ENCODE measurements at places on chromosomes 4 and X. TPM values are rescaled to one million over a fixed set of nuclear protein-coding genes. Genes with fewer than 3 reads are reported as not detected.

POLN gene
- total RNA-seq = 7.3 TPM

SORCS2 gene
- total RNA-seq = not detected

XG gene
- total RNA-seq = not detected

ZNF718 gene
- total RNA-seq = 8.9 TPM

ATP8A1 gene
- 45.7 TPM for total RNA-seq

MXRA5 gene
- not detected for total RNA-seq

DNA sequence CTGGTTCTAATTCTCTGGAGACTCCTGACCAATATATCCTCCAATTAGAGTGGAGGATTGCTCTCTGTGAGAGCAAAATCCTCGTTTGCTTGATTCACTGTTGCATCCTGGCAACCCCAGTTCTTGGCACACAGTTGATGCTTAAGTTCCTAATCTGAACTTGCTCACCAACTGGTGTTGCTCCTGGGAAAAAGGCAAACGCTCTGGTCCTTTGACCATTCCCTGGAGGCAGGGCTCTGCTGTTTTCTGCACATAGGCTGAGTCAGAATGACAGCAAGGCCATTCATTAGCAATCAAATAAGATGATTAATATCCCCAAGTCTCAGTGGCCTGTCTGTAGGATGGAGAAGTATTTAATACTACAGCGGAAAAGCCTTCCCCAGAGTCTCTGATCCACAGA lies 172.7 kb upstream of the TBC1D9 start:
- no peak for DNase-seq

- no peak for DNase-seq
These were observed 202.4 kb upstream of the ZIC3 start for GRCh38 chrX:137363559-137363958.

- no peak for DNase-seq
These were observed 30.3 kb upstream of the GLRB start for GRCh38 chr4:157045507-157046127.

DNA sequence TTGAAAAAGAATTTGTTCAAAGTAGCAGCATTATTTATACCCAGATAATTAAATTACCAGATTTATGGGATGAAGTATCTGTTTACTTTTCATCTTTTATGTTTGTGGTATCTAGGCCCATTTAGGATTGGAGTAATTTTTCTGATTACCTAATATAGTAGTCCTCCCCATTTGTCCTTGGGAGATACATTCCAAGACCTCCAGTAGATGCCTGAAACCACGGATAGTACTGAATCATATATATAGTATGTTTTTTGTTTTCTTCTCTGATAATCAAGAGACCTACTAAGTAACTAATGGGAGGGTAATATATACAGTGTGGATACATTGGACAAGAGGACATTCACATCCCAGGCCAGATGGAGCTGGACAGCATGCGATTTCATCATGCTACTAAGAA lies 30.7 kb upstream of the PTPN13 start:
- DNase-seq = no peak

DNA sequence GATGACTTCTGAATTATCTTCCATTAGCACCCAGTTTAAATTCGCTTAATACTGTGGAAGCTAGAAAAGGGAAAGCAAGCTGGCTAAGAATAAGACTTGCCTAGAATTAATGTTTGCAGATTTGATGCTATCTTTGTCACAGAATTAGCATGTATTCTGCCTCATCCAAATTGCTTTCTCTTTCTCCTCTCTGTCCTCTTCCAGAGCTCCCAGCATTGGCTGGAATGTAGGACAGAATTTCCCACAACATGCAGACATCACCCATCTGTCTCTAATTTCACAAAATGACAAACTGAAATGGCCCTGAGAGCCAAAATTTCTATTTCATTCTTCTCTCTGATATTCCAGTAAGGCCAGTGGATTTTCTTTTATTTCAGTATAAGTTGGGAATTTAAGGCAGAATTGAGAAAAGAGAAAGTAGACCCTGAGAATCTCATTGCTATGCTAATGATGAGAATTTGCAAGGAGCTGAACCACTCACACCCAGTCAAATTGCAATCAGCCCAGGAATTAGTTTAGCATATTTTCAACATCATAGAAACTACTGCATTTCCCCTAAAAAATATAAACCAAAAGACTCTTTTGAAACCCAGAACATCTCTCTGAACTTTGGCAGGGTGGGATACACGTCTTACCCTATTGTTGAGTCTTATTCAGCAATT lies 188.8 kb downstream of the RCHY1 start:
- no peak for DNase-seq

DNA sequence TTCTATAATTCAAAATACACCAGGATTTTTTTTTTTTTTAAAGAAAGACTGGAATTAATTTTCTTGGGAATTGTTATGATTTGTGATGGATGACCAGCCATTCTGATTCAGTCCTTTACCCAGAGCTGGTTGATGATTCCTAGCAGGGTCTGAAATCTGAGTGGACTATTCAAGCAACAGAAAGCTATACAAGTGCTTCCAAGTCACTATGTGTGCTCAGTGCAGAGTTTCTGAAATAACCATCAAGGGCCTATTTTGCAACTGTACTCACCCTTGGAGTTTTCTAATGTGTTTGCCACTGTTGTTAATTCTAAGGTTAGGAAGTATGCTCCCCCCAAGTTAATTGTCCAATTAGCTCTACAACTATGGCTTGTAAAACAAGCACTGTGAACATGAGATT lies 137.7 kb upstream of the RAPGEF2 start:
- DNase-seq = no peak

DNA sequence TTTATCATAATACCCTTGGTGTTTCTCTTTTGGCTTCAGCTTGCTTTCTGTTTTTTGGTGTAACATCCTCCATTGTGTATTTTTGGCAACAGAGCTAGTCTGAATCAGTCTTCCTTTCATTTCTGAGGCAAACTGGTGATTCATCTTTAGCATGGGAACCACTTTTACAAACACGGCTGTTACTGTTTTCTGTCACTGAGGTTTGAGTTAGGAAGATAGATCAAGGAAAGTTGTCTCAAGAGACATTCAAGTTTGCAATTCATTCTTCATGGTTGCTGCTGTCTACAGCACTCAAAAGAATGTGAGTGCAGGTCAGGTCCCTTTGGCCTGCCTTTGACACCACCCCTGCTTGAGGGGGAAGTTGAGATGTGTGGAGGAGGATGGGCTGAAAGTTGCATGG lies 36.3 kb downstream of the IL21 start:
- DNase-seq = peak; percentile 23

GRCh38 chrX:39431893-39432292 lies 630.6 kb downstream of the MID1IP1 start:
- DNase-seq = no peak

DNA sequence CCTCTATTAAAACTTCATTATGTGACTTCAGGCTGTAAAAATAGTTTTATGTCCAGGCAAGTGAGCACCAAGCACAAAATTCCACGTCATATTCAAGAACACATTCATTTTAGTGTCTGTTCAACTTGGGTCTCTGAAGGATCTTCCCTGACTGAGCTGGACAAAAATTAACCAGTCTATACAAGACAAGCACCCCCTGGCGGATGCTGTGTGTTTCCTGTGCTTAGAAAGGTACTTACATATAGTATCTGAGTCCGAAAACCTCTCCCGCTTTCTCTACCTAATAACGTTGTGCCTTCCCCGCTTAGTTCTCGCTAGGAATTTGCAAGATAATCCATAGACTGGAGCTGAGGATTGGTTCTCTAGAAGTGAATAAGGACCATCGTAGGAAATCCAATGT lies 2214.5 kb upstream of the TENM3 start:
- DNase-seq = no peak

DNA sequence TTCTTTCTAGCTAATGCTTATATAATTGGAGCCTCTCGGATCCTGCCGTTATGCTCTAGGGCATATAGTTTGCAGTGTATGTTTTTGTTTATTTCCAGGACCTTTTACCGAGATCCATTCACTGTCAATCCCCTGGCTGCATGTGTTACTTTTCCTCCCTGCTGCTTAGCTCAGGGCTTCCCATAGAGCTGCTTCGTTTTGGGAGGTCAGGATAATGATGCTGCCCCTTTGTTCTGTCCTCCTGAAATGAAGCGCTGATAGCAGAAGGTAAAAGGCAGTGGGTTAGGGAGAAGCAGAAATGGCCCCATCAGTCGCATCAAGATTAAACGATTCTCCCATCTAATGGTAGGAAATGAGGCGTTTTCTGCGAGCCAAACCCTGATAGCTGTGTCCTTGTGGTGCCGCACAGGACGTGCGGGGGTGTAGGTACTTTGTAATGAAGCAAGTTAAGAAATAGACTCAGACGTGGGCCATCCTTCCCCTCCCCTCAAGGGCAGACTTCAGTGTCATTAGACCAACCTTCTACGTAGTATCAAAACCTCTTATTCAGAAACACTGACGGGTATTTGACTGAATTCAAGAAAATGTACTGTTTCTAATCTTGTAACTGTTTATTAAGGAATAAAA lies 37.3 kb downstream of the AFF2 start:
- DNase-seq = no peak

DNA sequence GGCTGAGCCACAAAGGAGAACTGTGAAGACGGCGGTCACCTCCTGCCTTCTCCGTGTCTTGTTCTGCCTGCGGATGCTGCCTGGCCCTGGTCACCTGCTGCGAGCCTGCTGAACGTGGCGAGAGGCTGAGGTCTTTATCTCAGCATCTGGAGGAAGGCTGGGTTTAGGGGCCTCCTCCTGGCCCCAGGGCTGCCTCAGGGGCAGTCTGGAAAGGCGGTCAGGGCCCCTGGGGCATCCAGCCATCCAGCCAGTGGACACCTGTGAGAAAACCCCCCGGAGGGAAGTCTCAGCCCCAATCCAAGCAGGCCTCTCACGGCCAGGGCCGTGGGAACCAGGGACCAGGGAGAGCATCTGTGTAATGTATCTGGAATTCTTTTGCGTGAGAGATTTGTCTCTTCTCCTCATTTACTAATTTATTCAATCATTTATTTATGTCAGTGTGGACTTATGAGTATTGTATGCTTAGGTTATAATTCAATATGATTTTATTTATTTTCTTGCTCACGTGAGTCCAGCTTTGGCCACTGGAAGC lies 11.3 kb downstream of the PDE6B start:
- no peak for DNase-seq

- DNase-seq = no peak
These were observed 245.1 kb downstream of the DHX15 start for GRCh38 chr4:24339260-24339659.

GRCh38 chr4:17758485-17758884 lies 22.9 kb downstream of the FAM184B start:
- no peak for DNase-seq

DNA sequence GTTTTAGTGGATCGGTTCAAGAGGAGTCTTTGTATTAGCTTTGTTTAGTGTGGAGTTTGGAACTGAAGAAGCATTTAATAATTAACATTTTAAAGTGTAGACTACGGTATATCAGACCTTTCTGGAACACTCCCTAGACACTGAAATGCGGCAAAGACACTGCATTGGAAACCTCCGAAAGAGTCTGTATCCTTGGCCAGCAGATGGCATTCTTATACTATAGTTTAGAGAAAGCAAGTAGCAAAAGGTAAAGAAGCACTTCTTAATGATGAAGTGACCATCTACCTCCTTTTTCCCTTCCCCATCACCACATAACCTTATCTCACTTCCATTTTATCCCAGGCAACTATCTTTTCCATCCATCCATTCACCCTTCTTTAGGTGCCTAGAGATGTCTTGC lies 7.6 kb downstream of the FABP2 start:
- DNase-seq = no peak

GRCh38 chrX:8366481-8366880 lies 98.1 kb upstream of the VCX3B start:
- DNase-seq = no peak

All from activated naive CD4-positive, alpha-beta T cell treated with anti-CD3 and anti-CD28 coated beads, Interleukin-2, amount 50 U/mL, for 72 hours (primary cell).